SW 1271 (cell line): ENCODE measurements at places on chromosomes 16 and 17.

DNA sequence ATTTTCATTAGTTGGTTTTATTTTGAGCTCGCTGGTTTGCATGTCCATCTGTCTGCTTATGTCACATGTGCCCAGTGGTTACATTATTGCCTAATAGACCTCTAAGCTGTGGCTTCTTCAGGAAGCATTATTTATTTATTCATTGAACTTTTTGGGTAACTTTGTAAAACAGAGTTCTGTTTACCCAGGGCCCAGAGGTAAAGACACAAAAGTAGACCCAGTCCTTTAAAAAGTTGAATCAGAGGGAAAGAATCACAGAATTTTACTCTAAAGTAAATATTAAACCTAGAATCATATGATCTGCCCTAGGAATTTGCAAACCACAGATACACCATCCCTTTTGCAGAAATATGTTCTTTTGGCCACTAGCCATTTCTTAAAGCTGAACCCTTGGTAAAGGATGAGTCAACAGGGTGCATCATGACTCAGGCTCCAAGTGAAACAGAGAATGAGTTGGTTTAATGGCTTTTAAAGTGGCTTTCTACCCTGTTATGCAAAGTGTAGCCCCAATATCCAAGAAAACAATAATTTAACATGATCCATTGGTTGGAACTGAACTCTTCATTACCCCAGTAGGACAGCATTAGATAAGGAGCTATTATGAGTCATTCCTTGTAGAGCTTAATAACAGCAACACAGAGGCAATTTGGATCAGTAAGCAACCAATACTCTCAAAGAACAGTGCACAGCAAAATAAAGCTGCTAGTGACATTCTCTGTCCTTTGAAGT is 236.3 kb downstream of the KCNJ2 start:
- peak; percentile 34 for DNase-seq

DNA sequence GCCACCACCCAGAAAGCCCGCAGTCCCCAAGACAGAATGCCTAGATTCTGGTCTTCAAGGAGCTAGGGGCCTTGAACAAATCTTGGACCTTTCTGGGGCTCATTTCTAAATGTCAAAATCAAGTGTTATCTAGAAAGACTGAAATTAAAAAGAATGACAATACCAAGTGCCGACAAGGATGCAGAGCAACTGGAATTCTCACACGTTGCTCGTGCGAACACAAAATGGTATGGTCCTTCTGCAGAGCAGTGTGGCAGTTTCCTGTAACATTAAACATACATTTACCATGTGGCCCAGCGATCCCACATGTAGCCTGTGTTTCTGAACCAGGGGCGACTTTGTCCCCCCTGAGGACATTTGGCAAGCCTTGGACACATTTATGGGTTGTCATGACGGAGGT is 137.9 kb downstream of the GAS7 start:
- no peak for DNase-seq

DNA sequence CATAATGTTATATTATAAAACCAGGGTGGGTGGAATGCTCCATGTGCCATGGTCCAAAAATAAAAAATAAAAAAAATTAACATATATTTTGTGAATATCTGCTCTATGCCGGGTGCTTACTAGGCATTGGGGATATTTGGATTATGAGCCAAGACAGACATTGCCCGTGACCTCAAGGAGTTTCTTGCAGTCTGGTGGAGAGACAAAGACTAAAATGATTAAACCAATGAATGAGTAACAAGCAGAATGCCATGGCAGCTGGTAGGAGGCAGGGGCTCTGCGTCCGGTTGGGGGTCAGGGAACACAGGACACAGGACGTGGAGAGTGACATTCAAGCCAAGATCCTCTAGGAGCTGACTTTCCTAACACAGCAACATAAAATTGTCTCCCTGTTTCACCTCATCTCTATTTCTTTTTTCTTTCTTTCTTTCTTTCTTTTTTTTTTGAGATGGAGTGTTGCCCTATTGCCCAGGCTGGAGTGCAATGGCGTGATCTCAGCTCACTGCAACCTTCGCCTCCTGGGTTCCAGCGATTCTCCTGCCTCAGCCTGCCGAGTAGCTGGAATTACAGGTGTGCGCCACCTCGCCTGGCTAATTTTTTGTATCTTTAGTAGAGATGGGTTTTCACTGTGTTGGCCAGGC is 35.4 kb downstream of the RGS9 start:
- DNase-seq, result no peak

DNA sequence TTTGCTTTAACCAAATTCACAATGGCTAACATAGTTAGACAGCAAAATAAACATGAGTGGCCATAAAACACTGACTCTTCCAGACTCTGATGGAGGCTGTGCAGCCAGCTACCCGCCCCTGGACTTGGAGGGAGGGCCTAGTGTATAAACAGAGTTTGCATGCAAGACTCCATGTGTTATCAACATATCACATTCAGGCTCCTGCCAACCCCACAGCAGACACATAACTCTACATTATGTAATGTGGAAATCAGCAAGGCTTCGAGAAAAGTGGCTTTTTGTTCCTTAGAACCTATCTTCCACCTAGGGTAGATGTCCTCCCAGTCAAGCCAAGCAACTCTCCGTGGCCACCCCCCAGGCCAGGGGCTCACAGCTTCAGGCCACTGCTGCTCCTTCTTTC is 19.3 kb upstream of the SOX9 start:
- DNase-seq, result no peak

GRCh38 chr16:27446721-27447120 is 44.7 kb downstream of the IL21R start:
- no peak for DNase-seq

- DNase-seq, result no peak
Observed at GRCh38 chr16:57133886-57134285, 41.5 kb downstream of the CPNE2 start.

- no peak for DNase-seq
Observed at GRCh38 chr17:10021272-10021984, 116.4 kb upstream of the RCVRN start.

GRCh38 chr17:50835301-50836234 is at the start of gene WFIKKN2:
Gene WFIKKN2, plus strand, starts transcription at chr17:50835586. Its CDS starts 352 bp downstream, at chr17:50835938.
- DNase-seq, result no peak

GRCh38 chr16:58012481-58012880 is 11.3 kb downstream of the USB1 start:
- DNase-seq, result no peak

- no peak for DNase-seq
Observed at GRCh38 chr17:17612085-17613022, 20.8 kb upstream of the PEMT start.

DNA sequence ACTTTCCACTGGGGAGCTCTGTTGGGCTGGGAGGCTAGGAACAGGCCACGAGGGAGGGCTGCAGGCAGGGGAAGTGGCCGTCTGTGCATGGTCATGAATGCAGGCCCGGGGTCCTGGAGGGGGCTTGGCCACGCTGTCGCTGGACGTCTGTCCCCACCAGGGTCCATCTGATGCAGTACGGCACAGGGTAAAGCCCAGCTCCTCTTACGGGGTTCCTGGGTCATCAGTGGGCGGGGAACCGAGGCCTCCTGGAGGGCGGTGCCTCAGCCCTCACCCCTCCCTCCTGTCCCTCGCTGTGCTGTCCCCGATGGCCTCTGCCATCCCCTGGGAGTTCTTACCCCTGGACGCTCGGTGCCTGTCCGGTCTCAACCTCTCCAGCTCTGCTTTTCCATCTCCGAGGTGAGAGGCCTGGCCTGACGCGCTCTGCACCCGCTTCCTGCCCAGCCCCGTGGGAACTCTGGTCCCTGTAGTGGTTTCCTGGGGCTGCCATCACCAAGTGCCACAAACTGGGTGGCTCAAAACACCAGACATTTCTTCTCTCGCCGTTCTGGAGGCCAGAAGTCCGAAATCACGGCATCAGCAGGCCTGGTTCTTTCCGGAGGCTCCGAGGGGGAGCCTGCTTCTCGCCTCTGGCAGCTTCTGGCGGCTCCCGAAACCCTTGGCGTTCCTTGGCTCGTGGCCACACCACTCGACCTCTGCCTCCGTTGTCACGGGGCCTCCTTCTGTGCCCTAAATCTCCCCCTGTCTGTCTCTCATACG is 182.8 kb downstream of the SEC14L1 start:
- DNase-seq, result no peak

GRCh38 chr17:44758414-44759085 is at the start of gene ADAM11:
Gene ADAM11, plus strand, starts transcription at chr17:44758988. Its CDS starts 212 bp downstream, at chr17:44759200.
- no peak for DNase-seq

- DNase-seq, result no peak
Observed at GRCh38 chr17:77916264-77916663, 42.2 kb upstream of the TNRC6C start.

- DNase-seq, result no peak
Observed at GRCh38 chr16:15952265-15952711, 2.9 kb downstream of the ABCC1 start.

DNA sequence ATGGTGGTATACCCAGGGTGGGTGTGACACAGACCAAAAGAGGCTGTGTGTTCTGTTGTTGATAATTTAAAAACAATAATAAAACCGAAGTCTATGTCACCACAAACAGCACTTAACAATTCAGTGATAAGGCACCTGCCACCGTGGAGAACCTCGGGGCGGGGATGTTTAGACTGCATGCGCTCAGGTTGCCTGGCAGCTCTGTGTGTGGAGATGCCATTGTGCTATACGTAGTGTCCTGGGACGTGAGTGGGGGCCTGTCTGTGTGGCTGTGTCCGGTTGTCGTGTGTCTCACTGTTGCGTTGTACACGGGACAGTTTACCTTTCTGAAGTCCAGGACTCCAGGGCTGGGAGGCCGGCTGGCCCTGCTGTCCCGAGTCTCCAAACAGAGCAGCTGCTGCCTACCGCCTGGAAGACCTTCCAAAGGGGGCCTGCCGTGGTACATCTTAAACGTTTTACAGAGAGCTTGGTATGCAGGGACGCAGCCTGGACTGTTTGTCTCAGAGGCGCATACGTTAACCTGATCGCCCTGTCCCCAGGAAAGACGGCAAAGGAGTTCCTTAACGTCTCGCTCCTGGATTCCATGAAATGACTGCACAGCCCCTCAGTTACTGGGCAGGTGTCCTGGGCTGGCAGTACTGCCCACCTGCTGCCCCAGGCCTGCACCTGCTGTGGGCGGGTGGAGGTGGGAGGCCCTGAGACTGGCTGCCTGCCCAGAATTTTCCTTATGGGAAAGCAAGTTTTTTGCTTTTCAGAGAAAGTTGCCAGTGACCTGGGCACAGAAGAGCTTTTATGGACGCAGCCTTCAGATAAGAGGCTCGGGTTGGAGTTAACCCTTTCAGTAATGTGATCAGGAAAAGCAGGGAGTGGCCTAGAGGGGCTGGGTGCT is 19.0 kb downstream of the SPIRE2 start:
- DNase-seq, result no peak

DNA sequence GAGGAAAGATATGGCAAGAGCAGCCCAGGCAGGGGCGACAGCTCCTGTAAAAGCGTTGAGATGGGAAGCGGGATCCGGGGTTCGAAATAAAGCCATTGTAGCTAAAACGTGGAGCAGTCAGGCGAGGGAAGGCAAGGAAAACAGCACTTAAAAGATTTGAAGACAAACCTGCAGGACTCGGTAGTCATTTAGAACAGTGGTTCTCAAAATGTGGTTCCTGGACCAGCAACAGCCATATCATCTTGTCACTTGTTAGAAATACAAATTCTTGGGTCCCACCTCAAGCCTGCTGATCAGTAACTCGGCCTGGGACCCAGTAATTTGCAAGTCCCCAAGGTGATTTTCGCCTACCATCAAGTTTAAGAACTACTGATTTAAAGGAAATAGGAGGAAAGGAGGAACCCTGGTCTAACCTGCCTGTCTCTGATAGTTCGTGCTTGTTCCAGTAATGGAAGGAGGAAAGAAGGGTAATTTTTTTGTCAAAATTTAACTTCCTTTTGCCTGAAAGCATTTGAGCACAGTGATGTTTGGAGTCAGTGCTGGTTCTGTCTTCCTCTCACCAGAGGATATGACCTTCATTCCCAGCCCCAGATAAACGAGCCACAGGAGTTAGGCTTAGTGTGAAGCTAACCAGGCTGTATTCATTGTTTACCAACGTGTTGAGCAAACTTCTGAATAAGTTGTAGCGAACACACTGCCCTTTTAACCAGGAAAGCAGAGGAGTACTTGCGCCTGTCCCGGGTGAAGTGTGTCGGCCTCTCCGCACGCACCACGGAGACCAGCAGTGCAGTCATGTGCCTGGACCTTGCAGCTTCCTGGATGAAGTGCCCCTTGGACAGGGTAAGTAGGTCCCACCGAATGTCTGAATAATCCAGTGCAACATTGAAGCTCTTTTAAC is 1.1 kb downstream of the ORC6 start:
- no peak for DNase-seq

GRCh38 chr17:76121932-76122430 is 18.4 kb upstream of the EXOC7 start:
- DNase-seq, result no peak

- DNase-seq, result no peak
Observed at GRCh38 chr17:40188694-40189093, 11.4 kb downstream of the RAPGEFL1 start.

GRCh38 chr16:58462499-58462996 is 37.4 kb upstream of the NDRG4 start:
- no peak for DNase-seq

DNA sequence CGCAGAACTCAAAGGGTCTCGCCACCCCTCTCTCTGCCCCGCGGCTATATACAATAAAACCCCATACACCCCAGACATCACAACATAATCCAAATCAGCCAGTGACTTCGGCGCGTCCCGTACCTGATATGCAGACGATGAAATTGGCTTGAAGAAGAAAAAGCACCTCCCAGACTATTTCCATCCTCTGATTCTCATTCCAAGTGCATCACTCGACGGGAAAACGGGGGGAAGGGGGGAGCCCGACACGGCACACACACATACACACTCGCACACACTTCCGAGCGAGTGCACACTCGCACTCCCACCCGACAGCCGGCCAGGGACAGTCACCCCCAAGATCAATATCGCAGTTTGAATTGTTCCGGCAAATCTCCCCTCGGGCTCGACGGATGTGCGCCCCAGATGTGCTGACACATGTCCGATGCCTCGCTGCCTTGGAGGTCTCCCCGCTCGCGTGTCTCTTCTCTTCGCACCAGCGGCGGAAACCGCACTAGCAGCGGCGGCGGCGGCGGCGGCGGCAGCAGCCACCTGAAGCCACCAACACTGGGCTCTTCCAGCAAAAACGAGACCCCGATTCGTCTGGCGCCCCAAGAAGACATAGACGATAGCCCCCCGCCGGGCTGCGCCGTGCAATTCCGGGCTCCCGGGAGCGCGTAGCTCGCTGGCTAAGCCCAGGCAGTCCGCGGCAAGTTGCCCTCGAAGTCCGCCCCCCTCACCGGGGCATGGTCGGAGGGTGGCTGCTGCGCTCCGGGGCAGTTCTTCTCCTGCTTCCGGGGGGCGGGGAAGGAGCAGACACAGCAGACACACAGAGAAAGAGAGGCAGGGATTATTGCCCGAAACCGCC is 688 bp downstream of the CA10 start:
- DNase-seq, result no peak
